ENCODE measurements at places on chromosomes 6 and 20.
A peak's percentile ranks its signal among the peaks of the same experiment; 100 is the strongest.

DNA sequence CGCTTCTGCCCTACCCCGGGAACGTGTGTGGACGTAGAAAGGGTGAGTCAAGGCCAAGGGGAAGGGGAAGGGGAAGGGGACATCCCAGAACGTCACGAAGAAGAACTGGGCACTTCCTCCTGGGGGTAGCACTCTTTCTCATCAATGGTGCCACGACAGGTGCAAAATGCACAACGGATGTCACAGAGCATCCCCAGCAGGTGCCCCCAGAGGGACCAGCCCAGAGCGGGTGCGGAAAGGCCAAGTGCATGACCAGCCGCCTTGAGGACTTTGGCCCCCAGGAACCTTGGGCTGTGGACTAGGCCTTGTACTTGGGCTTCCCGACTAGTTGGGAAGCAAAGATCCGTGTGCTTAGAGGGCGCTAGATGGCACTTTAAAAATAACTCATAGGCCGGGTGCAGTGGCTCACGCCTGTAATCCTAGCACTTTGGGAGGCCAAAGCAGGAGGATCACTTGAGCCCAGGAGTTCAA is 12.1 kb upstream of the SRC start:
- DNase-seq: no peak

DNA sequence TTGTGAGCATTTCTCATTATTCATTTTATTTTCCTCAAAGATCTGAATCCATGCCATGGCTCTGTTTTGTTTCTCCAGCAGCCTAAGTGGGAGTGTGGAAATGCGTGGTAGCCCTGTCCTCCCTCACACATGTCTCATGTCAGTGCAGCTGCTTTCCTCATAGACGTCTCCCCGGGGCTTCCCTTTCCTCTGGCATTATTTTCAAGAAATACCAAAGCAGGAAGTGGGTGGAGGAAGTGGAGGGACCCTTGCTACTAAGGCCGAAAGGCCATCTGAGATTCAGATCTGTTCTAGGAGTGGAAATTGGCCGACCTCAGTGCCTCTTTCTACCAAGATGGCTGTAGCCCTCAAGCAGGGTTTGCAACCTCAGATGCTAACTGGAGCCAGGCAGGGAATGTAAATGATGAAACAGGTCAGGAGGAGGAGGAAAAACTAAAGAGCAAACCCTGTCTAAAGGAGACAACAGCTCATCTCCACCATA is 420.9 kb upstream of the PLCB4 start:
- DNase-seq: no peak

- peak; percentile 25 for DNase-seq
Observed at GRCh38 chr6:112029045-112029822, 24.7 kb upstream of the CCN6 start.

DNA sequence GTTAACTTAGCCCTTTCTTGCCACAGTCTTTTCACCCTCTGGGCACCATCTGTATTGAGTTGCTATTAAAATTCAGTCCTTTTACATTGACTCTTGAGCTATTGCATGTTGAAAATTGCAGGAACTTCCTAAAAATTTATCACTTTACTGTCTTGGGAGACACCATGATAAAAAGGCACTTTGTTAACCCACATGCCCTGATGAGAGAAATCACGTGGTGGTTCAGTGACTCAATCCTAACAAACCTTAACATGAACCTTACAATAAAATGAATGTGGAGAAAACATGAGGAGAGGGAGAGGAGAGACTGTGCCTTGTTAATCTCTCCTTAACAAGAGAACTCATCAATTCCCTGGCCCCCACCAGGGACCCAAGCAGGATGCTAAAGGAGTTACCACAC is 30.8 kb downstream of the GSTA4 start:
- no peak for DNase-seq

GRCh38 chr6:168506460-168506859 is 65.5 kb downstream of the SMOC2 start:
- DNase-seq: no peak

- no peak for DNase-seq
Observed at GRCh38 chr6:138597336-138597735, 98.0 kb upstream of the NHSL1 start.

- no peak for DNase-seq
Observed at GRCh38 chr20:44641325-44641724, 10.2 kb downstream of the ADA start.

DNA sequence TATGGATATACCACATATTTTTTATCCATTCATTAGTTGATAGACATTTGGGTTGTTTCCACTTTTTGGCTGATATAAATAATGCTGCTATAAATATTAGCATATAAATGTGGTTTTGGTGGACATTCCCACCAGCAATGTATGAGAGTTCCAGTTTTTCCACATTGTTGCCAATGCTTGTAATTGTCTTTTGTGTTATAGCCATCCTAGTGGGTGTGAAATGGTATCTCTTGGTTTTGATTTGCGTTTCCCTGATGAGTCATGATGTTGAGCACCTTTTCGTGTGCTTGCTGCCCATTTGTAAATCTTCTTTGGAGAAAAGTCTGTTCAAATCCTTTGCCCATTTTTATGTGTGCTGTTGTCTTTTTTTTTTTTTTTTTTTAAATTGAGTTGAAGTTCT is 54.4 kb downstream of the DHX35 start:
- no peak for DNase-seq

GRCh38 chr6:14630016-14630415 is 512.4 kb downstream of the CD83 start:
- DNase-seq: no peak
